ENCODE measurements at places on chromosomes 1 and 21. TPM values are rescaled to one million over a fixed set of nuclear protein-coding genes. Genes with fewer than 3 reads are reported as not detected.

DNA sequence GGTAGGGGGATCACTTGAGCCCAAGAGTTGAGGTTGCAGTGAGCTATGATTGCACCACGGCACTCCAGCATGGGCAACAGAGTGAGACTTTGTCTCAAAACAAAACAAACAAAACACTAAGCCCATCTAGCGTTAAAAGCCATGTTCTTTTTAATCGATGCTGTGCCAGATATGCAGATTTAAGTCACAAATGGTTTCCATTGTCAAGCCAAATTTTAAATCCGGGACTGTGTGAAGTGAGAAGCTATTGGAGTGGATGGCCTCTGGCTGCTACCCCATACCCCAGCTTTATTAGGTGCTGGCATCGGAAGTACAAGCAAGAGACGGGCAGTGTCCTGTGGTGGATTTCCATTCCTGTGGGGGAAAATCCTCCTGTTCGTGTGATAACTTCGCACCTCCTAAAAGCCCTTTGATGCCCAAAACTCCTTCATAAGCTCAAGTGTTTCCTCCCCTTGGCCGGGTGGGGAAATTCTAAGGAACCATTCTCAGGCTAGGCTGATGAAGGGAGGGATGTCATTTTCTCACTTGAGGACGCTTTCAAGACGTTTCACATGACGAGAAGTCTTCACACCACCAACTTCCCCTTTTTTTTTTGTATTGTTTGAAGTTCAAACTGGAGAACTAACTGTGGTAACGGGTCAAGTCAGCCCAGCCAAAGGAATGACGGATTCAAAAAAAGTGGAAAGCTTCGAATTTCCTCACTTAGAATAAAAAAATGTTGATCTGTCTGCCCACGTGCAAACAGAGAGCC is 140.8 kb downstream of the KAZN start:
- peak; percentile 35 for DNase-seq

DNA sequence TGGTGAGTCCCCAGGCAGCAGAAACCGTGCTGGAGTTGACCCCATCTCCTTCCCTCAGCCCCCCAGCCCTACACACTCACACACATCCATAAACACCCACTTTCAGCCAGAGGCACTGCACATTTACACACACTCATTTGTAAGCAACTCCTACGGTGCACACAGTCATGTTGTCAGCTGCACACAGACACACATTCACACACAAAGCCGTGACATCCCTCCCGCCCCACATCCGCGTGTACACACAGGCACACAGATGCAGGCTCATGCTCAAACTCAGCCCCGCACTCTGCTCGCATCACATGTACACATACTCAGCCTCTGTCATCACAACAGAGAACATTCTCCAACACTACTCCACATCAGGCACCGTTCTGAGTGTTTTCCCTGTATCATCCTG is 47.6 kb downstream of the LACTBL1 start:
- no peak for DNase-seq

DNA sequence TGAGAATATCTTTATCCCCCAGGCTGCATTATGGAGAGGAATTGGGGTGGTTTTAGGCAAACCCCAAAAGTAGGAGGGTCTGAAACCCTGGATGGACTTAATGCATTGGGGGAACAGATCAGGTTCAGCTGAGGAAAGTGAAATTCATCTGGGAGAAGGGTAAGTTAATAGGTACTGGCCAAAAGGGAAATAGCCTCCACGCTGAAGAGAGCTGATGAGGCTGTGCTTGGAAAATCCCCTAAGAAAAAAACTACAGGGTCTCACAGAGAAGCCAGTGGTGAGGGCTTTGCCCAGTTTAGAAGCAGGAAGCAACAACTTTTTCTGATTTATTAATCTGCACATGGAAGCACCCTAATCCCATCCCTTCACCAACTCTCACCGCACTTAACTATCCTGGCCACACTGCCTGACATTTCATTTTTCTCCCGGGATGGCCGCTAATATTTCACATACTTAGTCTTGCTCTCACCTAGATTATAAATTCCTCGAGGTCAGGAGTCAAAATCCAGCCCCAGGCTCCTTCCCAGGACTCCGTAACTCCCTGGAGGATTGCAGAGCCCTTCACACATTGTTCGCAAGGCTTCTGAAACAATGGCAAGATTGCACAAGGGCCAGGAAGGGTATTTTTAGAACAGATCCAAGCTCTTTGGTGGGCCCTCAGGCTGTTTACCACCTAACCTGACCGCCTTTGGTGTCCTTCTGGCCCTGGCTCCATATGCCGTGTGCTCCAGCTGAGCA is 60.9 kb upstream of the TARBP1 start:
- DNase-seq = no peak

- DNase-seq = no peak
These were observed 6.3 kb downstream of the RCC1 start for GRCh38 chr1:28512058-28512611.

- DNase-seq = no peak
These were observed 52.1 kb downstream of the CD34 start for GRCh38 chr1:207858806-207859205.

- DNase-seq = no peak
These were observed 13.2 kb downstream of the MEGF6 start for GRCh38 chr1:3598051-3598491.

- DNase-seq = no peak
These were observed 253.2 kb downstream of the GRIK3 start for GRCh38 chr1:36781098-36781497.

Gene FBXO44
- 1.5 TPM for polyA plus RNA-seq

Gene PCSK9
- polyA plus RNA-seq = not detected

Gene REN
- not detected for polyA plus RNA-seq

Data from CD14-positive monocyte (primary cell).